Chondrocyte (in vitro differentiated cells): ENCODE measurements at places on chromosomes 4 and X. TPM values are rescaled to one million over a fixed set of nuclear protein-coding genes. Genes with fewer than 3 reads are reported as not detected.

GRCh38 chrX:25534091-25534490 is 518.3 kb upstream of the ARX start:
- DNase-seq, result no peak

- DNase-seq, result no peak
These were observed 4.3 kb upstream of the KCNE5 start for GRCh38 chrX:109629310-109629709.

GRCh38 chrX:118221270-118221669 is 104.7 kb upstream of the KLHL13 start:
- DNase-seq, result no peak

- DNase-seq, result no peak
These were observed 29.7 kb downstream of the OFD1 start for GRCh38 chrX:13764281-13764680.

- DNase-seq, result no peak
These were observed 162.1 kb downstream of the CORIN start for GRCh38 chr4:47675806-47676205.

DNA sequence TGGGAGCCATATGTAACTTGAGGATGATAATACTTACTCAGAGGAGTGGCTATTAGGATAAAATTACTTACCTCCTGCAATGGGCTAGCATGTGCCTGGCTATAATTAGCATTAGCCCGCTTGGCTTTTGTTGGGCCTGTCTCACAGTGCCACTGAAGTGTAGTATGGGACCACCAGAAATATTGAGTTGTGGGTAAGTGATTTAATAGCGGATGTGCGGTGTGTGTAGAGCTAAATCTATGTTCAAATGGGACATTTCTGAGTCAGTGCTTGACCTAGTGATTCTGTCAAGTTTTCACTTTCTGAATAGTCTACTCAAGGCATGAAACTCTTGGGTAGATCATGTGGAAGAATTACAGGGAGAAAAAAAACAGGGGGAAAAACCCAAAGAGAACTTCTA is 3.5 kb upstream of the CLNK start:
- DNase-seq, result no peak

DNA sequence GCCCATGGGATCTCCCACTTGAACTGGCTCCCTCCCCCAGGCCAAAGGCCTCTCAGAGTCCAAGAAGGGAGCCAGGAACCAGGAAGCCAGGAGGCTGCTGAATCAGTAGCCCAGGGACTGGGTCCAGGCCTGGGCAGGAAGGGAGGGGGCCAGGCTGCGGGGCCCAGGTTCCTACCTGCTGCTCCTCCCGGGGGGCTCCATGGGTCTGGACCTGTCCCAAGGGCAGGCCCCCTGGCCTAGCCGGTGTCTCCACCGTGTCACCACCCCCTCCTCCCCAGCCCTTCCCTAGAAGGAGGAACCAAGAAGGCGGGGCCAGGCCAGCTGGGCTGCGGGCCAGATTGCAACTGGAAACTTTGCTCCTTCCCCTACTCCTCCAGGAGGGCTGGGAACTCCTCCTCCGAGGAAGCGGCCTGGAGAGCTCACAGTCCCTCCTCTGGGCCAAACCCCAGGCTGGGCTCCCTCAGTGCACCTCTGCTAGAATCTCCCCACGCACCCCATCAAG is at the start of gene IQSEC2:
IQSEC2 (minus strand) TSS at position 264 of the 502 bp plus-strand sequence.
- no peak for DNase-seq

GRCh38 chr4:174512745-174513144 is 9.5 kb downstream of the HPGD start:
- no peak for DNase-seq

GRCh38 chrX:9141496-9141895 is 107.6 kb upstream of the FAM9B start:
- no peak for DNase-seq

DNA sequence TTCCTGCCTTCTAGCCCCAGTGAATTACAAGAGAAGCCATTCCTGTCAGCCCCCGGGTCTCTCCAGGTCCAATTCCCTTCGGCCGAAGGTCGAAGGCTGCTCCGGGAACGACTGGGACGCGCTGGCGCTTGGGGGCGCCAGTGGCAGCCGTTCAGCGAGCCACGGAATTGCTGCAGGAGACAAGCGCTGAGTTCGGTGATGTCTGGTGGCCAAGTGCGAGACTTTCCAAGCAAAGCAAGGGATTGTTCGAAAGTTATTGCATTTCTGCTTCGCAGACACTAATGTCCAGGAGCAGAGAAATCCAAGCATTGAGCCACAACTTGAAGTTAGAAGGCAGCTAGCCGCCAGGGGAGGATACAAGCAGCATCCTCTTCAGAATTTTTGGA is 1.1 kb upstream of the DKK2 start:
- DNase-seq, result peak; percentile 81

DNA sequence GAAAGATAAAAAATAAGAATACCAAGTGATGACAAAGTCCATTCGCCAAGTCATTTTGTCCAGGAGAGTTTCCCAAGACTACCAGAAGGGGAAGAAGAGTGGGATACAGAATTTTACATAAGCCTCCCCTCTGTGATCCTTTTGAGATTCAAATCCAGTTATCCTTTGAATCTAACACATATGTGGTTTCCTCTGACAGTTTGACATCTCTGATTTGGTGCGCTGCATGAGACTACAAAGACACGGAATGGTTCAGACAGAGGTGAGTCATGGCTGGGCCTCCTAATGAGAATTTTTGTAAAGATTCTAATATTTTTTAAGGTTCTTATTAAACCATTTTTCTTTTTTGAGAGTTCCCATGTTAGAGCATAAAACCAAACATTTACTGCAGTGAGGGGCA is 38.3 kb downstream of the SLC10A6 start:
- DNase-seq, result no peak

GRCh38 chr4:153722036-153722435 is 37.8 kb downstream of the RNF175 start:
- DNase-seq, result no peak

DNA sequence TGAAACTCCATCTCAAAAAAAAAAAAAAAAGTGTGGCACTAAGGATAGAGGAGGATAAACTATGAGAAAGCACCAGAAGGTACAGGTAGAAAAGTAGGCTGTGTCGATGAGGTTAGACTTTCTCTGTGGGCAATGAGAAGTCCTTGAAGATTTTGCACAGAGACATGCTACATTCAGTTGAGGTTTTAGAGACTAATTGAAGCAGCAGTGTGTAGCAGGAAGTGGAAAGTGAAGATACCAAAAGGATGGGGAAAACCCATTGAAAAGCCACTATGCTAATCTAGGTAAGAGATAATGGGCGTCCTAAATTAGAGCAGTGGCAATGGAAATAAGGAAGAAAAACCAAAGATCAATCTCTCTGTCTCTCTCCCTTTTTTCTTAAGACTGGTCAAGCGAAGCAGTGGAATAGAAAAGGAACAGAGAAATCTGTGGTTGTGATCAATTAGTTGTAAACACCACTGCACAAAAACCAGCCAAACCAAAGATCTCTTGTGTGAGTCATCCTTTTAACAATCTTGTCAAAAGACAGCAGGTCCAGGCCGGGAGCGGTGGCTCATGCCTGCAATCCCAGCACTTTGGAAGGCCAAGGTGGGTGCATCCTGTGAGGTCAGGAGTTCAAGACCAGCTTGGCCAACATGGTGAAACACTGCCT is 3.5 kb downstream of the SPINK2 start:
- no peak for DNase-seq

DNA sequence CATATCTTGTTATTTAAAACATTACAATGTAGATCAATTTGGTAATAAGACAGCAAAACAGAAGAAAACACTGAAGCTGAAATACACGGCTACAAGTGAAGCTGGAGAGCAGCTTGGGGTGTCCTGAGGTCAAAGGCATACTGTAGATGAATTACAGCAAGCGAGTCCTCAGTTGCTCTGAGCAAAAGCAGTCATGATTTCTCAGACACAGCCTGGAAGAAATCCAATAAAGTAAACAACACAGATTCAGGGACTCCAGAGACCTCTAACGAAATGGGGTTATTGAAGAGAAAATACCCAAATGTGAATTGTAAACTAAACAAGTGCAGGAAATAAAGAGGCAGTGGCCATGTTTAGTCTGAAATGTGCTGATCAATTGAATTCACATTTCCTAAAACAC is 324.4 kb downstream of the CAMK2D start:
- DNase-seq, result no peak

GRCh38 chr4:113436360-113436759 is 325.2 kb downstream of the CAMK2D start:
- DNase-seq, result no peak

GRCh38 chr4:104971462-104971861 is 175.2 kb upstream of the TET2 start:
- no peak for DNase-seq

- no peak for DNase-seq
These were observed 163.3 kb upstream of the PRDX4 start for GRCh38 chrX:23503835-23504539.

GRCh38 chrX:68536429-68536828 is 37.6 kb downstream of the YIPF6 start:
- DNase-seq, result no peak

DNA sequence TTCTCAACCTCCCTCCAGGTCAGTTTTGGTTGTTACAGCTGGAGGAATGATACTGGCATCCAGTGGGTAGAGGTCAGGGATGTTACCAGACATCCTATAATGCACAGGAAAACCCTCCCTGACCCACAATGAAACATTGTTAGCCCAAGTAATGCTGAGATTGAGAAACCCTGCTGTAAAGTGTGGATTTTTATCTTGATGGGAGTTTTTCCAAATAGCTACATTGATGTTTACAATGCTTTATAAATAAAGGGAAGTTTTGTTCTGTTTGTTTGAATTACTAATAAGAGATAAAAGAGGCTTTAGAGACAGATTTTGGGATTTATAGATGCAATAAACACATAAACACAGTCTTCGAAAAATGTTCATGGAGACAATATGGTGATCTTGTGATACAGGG is 194.0 kb upstream of the NUDT6 start:
- no peak for DNase-seq

- no peak for DNase-seq
These were observed 48.2 kb upstream of the PASD1 start for GRCh38 chrX:151515237-151515636.

DNA sequence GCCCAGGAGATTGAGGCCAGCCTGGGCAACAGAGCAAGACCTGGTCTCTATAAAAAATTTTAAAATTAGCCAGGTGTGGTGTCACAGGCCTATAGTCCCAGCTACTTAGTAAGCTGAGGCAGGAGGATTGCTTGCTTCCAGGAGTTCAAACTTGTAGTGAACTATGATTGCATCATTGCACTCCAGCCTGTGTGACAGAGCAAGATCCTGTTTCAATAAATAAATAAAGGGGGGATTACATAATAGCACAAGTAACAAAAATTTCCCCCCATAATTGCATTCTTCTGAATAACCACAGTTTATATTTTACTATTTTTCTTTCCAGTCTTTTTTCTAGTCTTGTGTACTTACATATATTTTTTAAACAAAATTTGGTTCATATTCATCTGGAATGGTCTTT is 135.6 kb downstream of the CHIC2 start:
- no peak for DNase-seq

- no peak for DNase-seq
These were observed 35.3 kb downstream of the C4orf54 start for GRCh38 chr4:99622341-99622740.

DNA sequence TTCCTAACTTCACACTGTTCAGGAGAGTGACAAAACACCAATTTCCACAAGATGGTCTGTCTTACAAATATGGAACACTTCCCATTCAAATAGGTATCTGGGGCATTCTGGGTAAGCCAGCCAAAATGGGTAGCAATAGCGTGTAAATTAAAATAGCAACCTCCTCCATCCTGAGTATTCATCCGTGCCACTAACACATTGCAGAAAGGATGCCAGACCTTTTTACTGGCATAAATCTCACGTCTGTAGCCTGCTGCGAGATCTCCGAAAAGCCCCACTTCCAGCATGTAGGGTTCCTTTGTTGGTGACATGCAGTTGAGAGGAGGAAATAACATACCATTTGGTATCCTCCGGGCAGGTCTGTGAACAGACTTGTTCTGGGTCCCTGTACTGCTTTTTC is 52.7 kb upstream of the RAI2 start:
- DNase-seq, result no peak

ASB11 gene
- total RNA-seq, result not detected in 3 replicates

THAP6 gene
- total RNA-seq, result 12.9 to 13.2 TPM (median 13.2 TPM) in 3 replicates

GPR143 gene
- total RNA-seq, result not detected in 3 replicates

CXCL10 gene
- total RNA-seq, result not detected in 3 replicates

CSAG2 gene
- not detected in 3 replicates for total RNA-seq

GSX2 gene
- total RNA-seq, result not detected in 3 replicates

TSPAN7 gene
- total RNA-seq, result 0.56 TPM in 1 of 3 replicates, not detected in the others

SLC38A5 gene
- total RNA-seq, result 2.5 to 2.7 TPM (median 2.6 TPM) in 3 replicates

SLITRK2 gene
- total RNA-seq, result not detected in 3 replicates

OPN1MW2 gene
- not detected in 3 replicates for total RNA-seq

SHROOM4 gene
- total RNA-seq, result 5.5 to 7.5 TPM (median 6.4 TPM) in 3 replicates

HSD17B11 gene
- 10.3 to 12.9 TPM (median 11.3 TPM) in 3 replicates for total RNA-seq

FGFBP1 gene
- total RNA-seq, result not detected in 3 replicates

RAB41 gene
- not detected in 3 replicates for total RNA-seq
